ENCODE measurements at places on chromosomes 16 and 17.

- peak; percentile 60 for ATAC-seq
Measured at GRCh38 chr16:71927787-71928186, 32.5 kb downstream of the IST1 start.

DNA sequence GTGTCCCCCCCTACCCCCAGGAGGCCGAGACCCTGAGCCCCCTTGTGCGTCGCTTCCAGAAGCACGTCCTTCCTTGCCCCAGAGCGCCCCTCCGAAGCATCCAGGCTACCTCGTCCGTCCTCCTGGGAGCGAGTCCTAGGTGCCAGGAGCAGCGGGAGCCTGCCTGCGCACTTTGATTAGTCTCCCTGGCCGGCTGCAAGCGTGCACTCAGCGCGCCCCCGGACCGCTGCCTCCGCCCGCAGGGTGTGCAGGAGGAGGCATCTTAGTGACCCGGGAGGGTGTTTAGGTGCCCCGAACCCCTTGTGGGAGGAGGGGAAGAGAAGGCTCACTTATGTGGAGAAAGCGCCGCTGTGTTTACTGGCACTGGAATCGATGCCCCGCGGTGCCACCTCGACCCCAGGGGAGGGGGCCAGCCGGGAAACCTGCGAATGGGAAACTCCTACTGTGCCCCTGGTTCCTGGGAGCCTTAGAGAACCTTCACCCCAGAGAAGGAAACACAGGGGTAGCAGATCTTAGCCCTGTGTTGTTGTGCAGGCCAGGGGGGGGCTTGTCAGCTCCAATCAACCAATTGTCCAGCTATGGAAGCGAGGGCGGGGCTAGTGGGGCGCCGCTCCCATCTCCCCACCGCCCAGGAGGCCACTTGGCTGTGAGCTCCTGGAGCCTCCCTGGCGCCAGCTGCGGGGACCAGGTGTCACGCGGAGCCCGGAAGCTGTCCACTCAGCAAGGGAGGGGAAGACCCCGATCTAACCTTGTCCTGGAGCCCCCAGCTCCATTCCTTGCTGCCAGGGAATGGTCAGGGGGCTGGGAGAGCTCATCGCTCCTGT is 922.8 kb upstream of the EEF2KMT start:
- no peak for ATAC-seq

DNA sequence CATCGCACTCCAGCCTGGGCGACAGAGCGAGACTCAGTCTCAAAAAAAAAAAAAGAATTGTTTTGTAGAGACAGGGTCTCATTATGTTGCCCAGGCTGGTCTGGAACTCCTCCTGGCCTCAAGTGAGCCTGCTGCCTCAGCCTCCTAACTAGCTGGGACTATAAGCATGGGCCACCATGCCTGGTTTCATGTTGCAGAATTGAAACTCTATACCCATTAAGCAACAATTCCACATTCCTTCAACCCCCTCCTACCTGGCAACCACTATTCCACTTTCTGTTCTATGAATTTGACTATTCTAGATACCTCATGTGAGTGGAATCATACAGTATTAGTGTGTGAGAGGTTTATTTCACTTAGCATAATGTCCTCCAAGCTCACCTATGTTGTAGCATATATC is 24.5 kb downstream of the RNF135 start:
- no peak for ATAC-seq

DNA sequence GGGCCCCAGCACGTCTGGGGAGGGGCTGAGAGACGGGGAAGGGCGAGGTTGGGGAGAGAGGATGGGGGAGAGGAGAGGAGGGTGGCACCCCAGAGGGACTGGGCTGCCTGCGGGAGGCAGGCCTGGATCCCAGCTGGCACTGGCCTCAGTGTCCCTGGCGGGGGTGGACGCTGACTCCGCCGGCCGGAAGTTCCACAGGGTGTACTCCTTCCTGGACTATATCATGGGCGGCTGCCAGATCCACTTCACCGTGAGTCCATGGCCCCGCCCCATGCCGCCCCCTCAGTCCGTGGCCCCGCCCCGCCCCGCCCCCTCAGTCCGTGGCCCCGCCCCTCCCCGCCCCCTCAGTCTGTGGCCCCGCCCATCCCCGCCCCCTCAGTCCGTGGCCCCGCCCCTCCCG is 11.3 kb downstream of the CPNE7 start:
- ATAC-seq: no peak

GRCh38 chr17:43631429-43631828 is 30.3 kb downstream of the MEOX1 start:
- ATAC-seq: no peak

DNA sequence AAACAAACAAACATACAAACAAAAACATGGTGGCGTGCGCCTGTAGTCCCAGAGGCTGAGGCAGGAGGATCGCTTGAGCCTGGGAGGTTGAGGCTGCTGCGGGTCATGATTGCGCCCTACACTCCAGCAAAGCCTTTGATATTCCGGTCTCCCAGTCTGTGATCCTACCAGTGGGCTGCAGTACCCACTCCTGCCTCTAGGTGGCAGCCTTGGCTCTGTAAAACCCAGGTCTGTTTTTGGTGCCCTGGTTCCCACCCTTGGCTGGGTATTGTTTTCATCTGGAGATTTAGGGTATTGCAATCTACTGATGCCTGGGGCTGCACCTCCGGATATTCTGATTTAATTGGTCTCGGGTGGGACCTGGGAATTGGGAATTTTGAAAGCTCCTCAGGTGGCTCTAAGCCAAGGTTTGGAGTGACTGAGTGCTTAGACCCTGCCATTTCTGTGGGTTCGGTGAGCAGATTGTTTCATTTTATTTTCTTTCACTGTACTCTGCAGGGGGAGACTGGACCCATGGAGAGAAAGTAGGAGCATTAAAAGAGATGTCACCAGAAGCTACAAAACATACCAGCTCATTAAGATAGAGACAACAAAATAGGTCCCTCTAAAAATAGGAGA is 40.5 kb downstream of the MYH3 start:
- peak; percentile 74 for ATAC-seq

- no peak for ATAC-seq
Measured at GRCh38 chr17:83032781-83033180, 46.6 kb upstream of the METRNL start.

DNA sequence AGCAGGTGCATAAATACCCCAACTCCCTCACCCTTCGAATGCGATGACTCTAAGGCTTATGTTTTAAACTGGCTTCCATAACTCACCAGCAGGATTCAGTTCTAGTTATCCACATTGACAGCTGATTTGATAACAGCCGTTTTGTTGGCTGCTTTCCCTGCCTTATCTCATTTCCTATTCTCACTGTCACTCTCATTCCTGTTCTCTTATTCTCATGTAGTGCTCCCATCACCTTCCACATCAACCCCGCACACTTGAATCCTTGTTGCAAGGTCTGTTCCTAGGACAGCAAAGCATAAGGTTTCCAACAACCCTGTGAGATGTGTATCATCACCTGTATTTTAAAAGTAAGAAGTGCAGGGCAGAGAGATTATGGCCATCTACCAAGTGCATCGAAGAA is 344.4 kb downstream of the CDH13 start:
- ATAC-seq: no peak

GRCh38 chr16:67926181-67926750 is 5.4 kb downstream of the CTRL start:
- peak; percentile 34 for ATAC-seq
